ENCODE measurements at places on chromosomes 7 and 10.

GRCh38 chr7:84998665-84999064, 188.2 kb downstream of the SEMA3D start:
- no peak for DNase-seq

DNA sequence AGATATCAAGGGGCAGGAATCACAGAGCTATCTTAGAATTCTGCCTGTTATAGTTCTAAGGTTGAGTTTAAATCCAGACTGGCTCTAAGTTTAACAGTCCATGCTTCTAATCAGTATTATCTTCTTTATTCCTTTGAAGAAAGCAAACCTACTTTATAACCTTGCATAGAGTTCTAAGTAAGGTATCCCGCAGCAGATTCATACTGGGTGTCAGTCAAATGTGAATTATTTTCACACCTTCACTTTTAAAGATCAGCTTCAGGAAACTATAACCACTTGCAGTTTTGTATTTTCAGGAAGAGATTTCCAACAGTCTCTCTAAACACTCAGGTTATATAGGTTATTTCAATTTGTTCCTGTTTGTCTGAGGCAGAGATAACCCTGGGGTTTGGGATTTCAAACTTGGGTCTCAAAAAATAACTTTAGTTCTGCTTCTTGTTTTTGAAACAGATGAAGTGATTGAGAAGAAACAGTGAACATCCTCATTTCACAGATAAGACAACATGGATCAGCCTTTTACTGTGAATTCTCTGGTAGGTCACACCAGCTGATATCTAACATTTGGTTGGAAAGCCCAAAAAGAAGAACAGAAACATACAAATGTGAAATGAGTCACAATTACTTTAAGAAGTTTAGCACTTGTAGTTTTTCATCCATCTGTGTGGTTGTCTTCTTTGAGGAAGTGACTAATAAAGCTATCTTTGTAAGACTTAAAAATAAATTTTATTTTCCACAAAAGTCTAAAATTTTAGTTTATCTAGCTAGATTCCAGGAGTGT, 21.4 kb downstream of the STAMBPL1 start:
- no peak for DNase-seq

DNA sequence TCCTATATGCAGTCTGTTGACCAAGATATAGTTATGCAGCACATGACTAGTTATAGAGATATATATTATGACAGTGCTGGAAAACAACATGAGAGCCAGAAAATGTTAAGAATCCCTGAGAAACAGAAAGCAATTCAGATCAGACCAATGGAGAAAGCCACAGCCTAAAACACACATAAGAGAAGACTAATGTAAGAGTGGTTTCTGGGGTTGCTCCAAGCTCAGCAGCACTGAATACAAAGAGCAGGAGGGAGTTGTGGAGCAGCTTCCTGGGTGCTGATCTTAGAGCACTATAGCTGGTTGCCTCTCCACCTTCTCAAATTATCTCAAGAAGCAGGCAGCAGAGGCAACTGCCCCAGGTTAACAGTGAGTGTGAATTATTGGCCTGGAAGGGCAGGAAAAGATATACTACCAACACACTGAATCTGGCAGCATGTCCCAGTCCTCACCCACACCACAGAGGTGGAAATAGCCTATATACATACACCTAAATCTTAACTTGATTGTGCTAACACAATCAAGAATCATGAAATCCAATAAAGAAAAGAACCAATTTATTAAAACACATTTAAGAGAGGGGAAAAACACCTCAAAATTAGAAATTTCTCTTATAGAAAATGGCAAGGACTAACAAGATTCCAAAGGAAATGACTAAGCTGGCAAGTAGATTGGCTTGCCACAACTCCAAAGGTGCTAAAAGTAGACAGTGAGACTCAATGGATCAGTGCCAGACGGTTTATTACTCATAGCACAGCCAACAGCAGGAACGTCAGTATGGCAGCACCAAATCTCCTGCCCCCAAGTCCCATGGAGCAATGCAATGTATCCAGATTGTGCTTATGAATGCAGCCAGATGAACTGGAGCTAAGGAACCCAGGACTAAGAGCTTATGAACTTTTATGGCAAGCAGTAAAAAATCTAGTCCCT, 5.1 kb downstream of the PTTG1IP2 start:
- DNase-seq = no peak

DNA sequence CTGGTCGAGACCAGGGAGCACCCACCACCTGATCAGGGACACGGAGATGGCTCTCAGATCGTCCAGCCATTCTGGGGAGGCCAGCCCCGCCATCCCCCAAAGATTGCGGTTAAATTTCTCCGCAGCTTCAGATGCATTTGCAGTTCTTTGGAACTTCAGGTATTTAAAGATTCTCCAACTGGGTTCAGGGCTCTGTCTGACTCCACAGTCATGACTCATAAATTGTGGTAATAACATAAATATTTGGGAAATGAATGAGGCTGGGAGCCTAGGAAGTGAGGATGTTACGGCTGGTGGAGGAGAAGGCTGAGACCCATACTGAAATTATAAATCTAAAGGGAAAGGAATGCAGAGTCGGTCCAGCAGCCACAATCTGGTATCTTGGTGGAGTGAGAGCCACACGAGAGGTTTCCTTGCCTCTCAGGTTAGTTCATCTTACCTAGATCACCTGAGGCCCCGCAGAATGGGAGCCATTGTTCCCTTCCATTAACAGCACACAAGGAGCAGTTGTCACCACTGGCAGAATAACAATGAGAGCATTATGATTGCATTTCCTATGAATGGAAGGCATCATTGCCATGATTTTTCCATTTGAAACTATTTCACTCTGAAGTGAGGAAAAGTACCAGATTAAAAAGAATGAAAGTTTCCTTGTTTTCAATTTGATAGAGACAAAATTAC, 26.7 kb upstream of the DNAJB6 start:
- DNase-seq = no peak

DNA sequence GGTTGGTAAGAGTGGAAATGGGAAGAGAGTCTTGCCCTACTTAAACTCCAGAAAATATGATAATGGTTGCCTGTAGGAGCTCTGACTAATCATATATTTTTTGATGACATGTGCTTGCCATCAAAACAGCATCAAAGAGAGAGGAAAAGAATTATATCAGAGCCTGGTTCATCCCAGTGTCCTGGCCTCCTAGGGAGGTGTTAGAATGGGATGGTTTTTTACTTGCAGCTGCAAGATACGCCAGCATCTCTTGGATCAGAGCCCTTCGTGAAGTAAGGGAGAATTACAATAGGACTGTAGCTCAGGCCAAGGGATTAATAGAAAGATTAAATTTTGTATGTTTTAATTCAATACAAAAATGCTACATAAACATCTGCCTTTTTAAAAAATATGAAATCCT, 177.6 kb upstream of the HDAC9 start:
- DNase-seq = no peak

DNA sequence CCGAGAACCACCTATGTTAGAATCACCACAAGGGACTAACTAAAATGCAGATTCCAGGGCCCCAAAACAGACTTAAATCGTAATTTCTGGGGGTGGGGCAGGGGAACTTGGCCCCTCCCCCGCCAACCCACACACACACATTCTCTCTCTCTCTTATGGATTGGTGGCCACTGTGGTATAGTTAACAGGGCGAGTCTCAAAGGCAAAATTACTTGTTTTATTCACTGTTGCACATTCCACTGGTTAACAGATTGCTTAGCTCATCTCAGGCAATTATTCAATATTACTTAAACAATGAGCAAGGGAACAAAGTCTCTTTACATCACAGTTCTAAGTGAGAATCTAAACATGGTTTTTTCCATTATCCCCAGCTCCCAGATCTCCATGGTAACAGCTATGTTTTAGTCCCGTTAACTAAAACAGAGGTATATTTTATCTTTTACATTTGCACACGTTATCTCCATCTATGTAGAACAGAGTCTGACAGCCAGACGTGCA, 38.5 kb downstream of the IGF2BP3 start:
- no peak for DNase-seq

GRCh38 chr7:6433784-6434615, 13.8 kb downstream of the DAGLB start:
- no peak for DNase-seq

DNA sequence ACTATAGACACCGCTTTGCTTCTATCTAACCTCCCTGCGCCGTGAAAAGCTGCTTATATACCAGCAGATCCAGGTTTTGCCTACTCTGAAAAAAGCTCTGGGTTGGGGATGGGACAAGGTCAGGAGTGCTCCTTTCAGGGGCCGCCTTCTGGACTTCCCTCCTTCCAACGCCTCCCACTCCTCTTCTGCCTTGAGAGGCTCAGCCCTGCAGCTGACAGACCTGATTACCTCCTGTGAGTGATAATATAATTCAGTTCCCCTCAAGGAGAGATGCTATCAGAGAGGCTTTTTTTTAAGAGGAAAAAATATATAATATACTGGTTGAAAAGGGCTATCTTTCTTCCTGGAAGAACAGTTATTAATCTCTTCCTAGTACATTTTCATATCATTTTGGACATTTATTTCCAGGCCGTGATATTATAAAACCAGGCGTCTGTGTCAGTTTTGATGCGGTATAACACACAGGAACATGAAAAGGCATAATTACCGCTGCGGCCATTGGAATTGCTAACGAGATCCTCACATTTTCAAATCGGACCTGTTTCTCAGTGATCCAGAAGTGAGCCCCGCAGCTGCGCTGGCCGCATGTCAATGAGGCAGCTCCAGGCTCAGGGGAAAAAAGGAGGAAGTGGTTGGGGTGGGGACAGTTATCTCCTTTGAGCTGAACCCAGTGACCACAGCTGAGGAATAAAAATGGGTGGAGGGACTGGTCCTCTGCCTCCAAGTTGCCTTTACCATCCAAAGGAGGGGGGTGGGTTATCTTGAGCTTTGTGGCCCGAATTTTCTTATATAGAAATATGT, 457.1 kb downstream of the TYW1 start:
- DNase-seq = no peak

DNA sequence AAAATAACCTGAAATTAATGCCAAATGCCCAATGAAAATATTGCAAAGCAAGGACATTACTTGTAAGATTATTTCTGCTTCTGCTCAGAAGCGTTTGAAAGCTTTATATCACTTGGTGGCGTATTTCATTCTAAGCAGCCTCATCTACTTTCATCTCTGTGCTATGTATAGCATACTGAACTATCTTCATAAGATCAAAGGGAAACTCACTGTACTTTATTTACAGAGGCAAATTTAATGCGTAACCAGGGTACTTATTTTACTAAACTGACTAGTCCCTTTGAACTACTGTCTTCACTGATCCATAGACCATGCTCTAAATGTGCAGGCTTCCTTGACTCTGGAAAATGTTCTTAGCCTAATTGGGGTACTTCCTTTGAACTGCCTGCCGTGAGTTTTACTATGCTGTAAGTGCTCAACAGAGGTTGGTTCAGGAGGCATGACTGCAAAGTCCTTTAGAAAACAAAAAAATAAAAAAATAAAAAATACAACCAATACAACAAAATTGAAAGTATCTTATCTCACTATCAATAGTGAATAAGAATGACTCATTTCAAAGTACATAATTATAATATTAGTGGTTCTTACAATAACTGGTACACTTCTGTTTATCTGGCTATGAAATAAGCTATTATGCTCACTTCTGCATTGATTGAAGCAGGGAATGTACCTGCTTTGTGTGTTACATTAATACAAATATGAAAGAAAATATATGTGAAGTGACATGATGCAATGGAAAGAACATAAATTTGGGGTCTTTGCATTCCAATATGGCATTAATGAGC, 41.0 kb upstream of the TSPAN12 start:
- DNase-seq = no peak

All from stimulated activated CD8-positive, alpha-beta memory T cell treated with anti-CD3 and anti-CD28 coated beads, Interleukin-4, amount 100 ng/mL, for 1 hour (primary cell).